ENCODE measurements at places on chromosomes 11 and 22.

DNA sequence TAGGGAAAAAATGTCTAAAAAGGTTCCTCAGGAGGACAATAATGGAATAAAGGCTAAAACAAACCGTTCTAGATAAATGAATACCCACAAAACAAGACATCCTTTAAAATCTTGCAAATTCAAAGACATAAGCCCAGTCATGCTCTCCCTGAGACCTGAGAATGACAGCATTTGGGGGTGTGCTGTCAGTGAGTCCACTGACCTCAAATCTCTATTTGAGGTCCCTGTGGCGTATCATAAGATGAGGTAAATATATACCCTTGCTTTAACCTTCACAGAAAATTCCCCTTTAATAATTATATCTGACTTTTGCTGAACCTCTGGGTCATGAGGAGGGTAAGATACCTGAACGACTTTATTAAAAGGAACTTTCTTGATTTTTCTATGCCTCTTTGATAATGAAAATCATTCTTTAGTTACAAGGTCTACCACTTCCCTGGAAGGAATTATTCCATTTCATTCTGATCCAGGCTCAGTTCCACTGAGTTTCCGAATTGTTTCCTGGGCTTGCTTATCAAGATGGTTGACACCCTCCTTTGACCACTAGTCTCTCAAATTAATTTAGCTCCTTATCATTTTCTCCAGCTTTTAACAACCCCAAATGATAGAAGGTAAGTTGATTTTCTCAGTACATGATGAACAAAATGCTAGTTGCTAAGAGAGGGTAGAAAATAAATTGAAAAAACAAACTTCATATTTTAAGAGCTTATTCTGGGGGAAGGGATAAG is 53.8 kb upstream of the CHRM4 start:
- DNase-seq: no peak

GRCh38 chr11:78041843-78042440 is 18.9 kb upstream of the KCTD14 start:
- no peak for DNase-seq

- DNase-seq: no peak
These were observed 29.5 kb downstream of the CHEK2 start for GRCh38 chr22:28711820-28712777.

DNA sequence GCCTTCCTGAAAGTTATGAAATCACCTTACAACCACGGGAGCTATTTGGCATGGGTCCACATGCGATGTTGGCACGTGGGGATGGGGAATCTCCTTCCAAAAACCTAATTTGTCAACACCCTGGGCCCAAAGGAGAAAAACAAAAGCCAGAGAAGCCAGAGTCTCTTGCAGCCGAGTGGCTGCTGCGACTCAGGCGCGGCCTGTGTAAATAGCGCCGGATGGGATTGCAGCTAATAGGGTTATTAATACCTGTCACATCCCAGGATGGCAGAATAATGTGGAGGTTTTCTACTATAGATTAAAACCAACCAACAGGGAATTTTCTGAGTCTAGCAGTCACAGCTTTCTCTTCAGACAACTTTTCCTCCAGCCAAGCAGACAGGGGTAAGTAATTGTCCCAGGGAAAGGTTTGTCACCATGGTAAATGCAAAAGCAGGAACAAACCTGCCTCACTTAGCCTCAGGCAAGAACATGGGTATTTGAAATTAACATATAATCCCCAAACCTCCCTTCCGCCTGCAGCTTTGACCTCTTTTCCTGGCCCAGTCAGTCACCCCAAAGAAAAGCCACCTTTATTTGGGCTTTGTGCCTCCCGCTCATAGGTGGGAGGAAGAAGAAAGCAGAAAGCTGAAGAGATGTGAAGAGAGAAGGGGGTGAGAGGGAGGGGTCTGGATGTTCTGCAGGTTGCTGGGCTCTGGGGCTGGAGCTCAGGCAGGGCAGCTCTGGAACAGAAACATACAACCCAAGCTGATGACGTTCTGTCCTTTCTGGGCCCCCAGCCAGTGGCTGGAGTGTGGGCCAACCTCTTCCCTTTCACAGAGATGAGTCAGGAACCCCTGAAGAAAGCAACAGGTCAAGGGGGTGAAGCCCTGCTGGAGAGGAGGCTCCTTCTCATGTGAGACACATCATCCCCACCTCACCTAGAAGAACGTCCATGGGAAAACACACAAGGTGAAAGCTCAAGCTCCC is 376.5 kb downstream of the NXPE2 start:
- DNase-seq: no peak

All from NCI-H187 (cell line).